ENCODE measurements at places on chromosomes 5 and 9. TPM values are rescaled to one million over a fixed set of nuclear protein-coding genes. Genes with fewer than 3 reads are reported as not detected.

MYO10 gene
- 0.17 TPM for total RNA-seq

ANXA2R gene
- total RNA-seq: 47.8 TPM

ZNF883 gene
- 0.72 TPM for total RNA-seq

GTF3C5 gene
- total RNA-seq: 71.3 TPM

PCDHB4 gene
- total RNA-seq: not detected

DPYSL3 gene
- 0.25 TPM for total RNA-seq

GABRA1 gene
- total RNA-seq: not detected

SUB1 gene
- 214 TPM for total RNA-seq

- no peak overlapping the region for H3K27ac ChIP-seq
- no peaks in the 10 kb centered on the region for H3K27me3 ChIP-seq
- H3K4me1 ChIP-seq: no peaks in the 10 kb centered on the region
- H3K36me3 ChIP-seq: no peaks in the 10 kb centered on the region
- no peak overlapping the region for H3K4me3 ChIP-seq
- no peak for DNase-seq
Measured at GRCh38 chr5:43711496-43711895, 108.5 kb downstream of the NNT start.

DNA sequence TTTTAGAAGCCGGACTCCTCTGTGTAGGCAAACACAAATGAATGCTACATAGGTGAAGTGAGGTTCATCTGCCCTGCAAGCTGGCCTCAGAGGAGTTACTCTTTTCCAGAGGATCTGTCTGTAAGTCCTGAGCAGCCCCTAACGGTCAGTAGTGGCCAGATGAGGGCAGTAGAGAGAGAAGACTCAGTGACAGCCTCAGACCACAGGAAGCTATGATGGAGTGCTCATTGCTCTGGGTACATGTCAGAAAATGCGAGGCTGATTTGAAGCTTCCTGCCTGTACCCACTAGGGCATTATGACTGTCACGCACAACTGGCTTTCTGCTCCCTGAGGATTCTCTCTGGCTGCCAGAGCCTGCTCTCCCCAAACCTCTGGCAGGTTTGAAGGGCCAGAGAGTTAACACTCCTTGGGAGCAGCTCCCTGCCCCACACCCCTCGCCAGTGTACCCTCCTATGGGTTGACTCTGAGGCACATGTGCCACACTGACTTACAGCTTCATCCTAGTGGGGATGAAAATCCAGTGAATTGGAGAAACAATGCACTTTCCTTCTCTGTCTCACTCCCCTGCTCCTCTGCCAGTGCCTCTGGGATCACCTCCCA, 141.5 kb downstream of the GABRG2 start:
- H3K27ac ChIP-seq: no peak overlapping the region
- no peak for DNase-seq
- H3K36me3 ChIP-seq: no peaks in the 10 kb centered on the region
- H3K4me1 ChIP-seq: no peaks in the 10 kb centered on the region

- peaks cover 47% of the 10 kb centered on the region for H3K36me3 ChIP-seq
- no peak for DNase-seq
- no peak overlapping the region for H3K27ac ChIP-seq
- H3K4me1 ChIP-seq: no peaks in the 10 kb centered on the region
- no peaks in the 10 kb centered on the region for H3K27me3 ChIP-seq
Measured at GRCh38 chr9:85960688-85961093, 19.7 kb downstream of the NAA35 start.

GRCh38 chr9:96751815-96752214, 26.1 kb downstream of the ZNF510 start:
- H3K4me1 ChIP-seq: no peaks in the 10 kb centered on the region
- no peak overlapping the region for H3K27ac ChIP-seq
- H3K27me3 ChIP-seq: no peaks in the 10 kb centered on the region
- no peak overlapping the region for H3K4me3 ChIP-seq

DNA sequence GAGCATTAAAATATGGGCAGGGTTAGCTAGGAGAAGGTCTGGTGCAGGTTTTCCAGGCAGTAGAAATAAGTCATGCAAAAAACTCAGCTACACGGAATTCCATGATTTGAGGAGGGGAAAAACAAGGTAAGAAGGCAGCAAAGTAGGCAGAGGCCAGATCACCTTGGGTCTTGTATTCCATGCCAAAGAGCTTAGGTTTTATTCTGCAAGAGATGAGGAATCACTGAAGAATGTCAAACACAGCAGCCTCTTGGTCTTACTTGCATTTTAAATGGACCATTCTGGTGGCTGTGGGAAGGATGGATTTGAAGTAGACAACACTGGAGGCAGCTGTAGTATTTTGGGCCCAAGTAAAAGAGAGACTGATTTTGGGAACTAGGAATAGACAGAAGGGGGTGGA, 8.6 kb downstream of the TRPM3 start:
- H3K27ac ChIP-seq: no peak overlapping the region
- no peak for DNase-seq
- no peaks in the 10 kb centered on the region for H3K4me1 ChIP-seq

- H3K4me3 ChIP-seq: peak overlapping the region; percentile 73
- H3K4me1 ChIP-seq: peaks cover 44% of the 10 kb centered on the region
- H3K27me3 ChIP-seq: no peaks in the 10 kb centered on the region
Measured at GRCh38 chr5:80255431-80255810, 427 bp downstream of the SERINC5 start.

GRCh38 chr9:131469951-131470350, 32.8 kb upstream of the POMT1 start:
- H3K4me1 ChIP-seq: no peaks in the 10 kb centered on the region
- no peak for DNase-seq
- no peak overlapping the region for H3K27ac ChIP-seq
- H3K36me3 ChIP-seq: peaks cover 85% of the 10 kb centered on the region
- no peak overlapping the region for H3K4me3 ChIP-seq

GRCh38 chr9:5269249-5269715, 35.2 kb downstream of the RLN2 start:
- H3K36me3 ChIP-seq: no peaks in the 10 kb centered on the region
- H3K4me3 ChIP-seq: no peak overlapping the region
- H3K4me1 ChIP-seq: no peaks in the 10 kb centered on the region
- H3K27ac ChIP-seq: no peak overlapping the region
- DNase-seq: no peak

- no peak overlapping the region for H3K4me3 ChIP-seq
- no peaks in the 10 kb centered on the region for H3K36me3 ChIP-seq
- no peak overlapping the region for H3K27ac ChIP-seq
- DNase-seq: no peak
- H3K27me3 ChIP-seq: no peaks in the 10 kb centered on the region
Measured at GRCh38 chr5:36751886-36752285, 124.7 kb upstream of the NIPBL start.

GRCh38 chr9:90092508-90092907, 487.7 kb downstream of the GADD45G start:
- DNase-seq: peak; percentile 7
- no peak overlapping the region for H3K27ac ChIP-seq
- H3K4me3 ChIP-seq: no peak overlapping the region

- H3K27me3 ChIP-seq: no peaks in the 10 kb centered on the region
- no peak overlapping the region for H3K27ac ChIP-seq
- DNase-seq: no peak
- no peak overlapping the region for H3K4me3 ChIP-seq
- H3K36me3 ChIP-seq: no peaks in the 10 kb centered on the region
- H3K4me1 ChIP-seq: no peaks in the 10 kb centered on the region
Measured at GRCh38 chr9:137366445-137366810, 56.5 kb downstream of the EXD3 start.

GRCh38 chr9:102069969-102070368, 331.5 kb upstream of the GRIN3A start:
- no peak overlapping the region for H3K27ac ChIP-seq
- no peaks in the 10 kb centered on the region for H3K36me3 ChIP-seq
- H3K27me3 ChIP-seq: no peaks in the 10 kb centered on the region
- no peaks in the 10 kb centered on the region for H3K4me1 ChIP-seq

GRCh38 chr9:122364783-122365150, 6.1 kb upstream of the PTGS1 start:
- H3K36me3 ChIP-seq: no peaks in the 10 kb centered on the region
- H3K27ac ChIP-seq: no peak overlapping the region
- no peaks in the 10 kb centered on the region for H3K4me1 ChIP-seq
- H3K27me3 ChIP-seq: no peaks in the 10 kb centered on the region
- DNase-seq: no peak
- H3K4me3 ChIP-seq: no peak overlapping the region

DNA sequence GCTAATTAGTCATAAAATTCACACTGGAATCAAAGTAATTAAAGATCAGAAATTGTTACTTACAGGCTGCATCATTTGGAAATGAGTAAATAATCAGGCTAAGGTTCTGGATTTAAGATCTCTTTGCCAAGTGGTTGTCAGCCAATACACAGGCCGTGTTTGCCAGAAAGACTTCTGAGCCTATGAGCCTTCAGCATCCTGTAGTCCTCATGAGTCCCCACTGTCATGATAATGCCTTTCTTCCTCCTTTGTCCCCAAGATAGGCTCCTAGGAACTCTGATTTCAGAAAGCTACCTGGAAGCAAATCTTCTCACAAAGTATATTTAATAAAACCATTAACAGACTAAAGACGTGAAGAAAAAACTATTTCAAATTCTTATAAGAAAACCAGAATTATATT, 810.5 kb downstream of the DNAH5 start:
- no peak overlapping the region for H3K27ac ChIP-seq
- no peaks in the 10 kb centered on the region for H3K4me1 ChIP-seq
- no peaks in the 10 kb centered on the region for H3K27me3 ChIP-seq
- no peak for DNase-seq
- no peak overlapping the region for H3K4me3 ChIP-seq

DNA sequence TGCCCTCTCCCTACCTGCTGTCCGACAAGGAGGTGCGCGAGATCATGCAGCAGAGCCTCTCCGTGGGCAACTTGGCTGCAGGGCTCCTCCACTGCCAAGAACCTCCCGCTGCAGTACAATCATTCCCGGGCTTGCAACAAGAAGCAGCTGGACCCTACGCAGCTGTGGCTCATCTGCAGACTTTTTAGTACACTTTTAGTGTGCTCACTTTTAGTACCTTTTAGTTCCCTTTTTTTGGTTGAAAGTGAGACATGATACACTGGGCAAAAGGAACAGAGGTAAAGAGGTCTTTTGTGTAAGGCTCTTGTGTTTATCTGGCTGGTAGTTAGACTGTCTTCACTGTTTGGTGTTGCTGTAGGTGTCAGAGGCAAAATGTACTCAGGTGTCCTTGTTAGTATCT, 58.1 kb upstream of the SPTLC1 start:
- H3K4me1 ChIP-seq: no peaks in the 10 kb centered on the region
- H3K4me3 ChIP-seq: no peak overlapping the region
- DNase-seq: no peak
- no peaks in the 10 kb centered on the region for H3K36me3 ChIP-seq
- no peak overlapping the region for H3K27ac ChIP-seq
- no peaks in the 10 kb centered on the region for H3K27me3 ChIP-seq

All from CD4-positive, alpha-beta memory T cell (primary cell).